ENCODE measurements at places on chromosomes 11 and 22.
A peak's percentile ranks its signal among the peaks of the same experiment; 100 is the strongest.

DNA sequence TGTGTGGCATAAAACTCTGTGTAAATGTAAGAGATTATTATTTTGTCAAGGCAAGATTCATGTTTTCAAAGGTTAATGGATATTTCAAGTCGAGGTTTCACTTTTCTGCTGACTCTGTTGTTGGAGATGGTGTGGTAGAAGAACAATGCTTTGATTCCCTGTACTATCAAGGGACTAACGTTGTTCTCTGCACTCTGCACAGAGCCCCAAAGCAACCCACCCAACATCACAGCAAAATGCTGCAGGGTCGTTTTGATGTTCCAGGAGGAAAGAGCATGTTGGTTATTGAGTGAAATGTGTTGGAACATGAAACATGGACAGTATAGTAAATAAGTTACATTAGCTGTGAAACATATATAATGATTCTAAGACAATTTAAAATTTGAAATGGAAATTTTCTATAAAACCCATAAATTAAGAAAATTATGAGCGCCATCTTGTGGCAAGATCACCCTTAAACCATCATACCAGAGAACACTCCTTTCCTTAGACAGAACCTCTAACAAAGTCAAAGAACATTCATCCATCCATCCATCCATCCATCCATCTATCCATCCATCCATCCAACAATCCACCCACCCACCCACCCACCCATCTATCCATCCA lies 164.4 kb upstream of the ZBED5 start:
- DNase-seq = peak; percentile 7
- no peaks in the 10 kb centered on the region for H3K36me3 ChIP-seq
- H3K27ac ChIP-seq = no peak overlapping the region
- H3K4me3 ChIP-seq = no peak overlapping the region
- H3K27me3 ChIP-seq = no peaks in the 10 kb centered on the region
- H3K4me1 ChIP-seq = no peaks in the 10 kb centered on the region

DNA sequence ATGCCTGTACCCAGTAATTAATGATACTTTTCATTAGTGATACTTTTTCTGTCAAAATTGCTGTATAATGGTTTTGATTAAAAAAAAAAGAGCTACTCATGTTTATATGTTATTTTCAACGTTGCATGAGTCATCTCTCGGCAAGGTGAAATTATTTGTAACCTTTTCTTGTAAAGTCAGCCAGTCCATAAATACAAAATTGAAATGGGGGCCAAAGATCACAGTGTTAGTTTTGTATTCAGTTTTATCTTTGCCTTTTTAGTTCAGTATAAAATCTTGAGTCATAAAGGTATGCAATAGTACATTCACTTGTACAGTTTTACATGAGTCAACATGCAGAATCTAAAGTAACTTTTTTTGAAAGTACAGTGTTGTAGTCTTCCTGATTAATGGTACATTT lies 4.3 kb downstream of the ARHGEF12 start:
- DNase-seq = no peak
- peaks cover 9% of the 10 kb centered on the region for H3K36me3 ChIP-seq
- no peak overlapping the region for H3K27ac ChIP-seq
- H3K27me3 ChIP-seq = peaks cover 69% of the 10 kb centered on the region
- H3K4me1 ChIP-seq = peaks cover 55% of the 10 kb centered on the region

DNA sequence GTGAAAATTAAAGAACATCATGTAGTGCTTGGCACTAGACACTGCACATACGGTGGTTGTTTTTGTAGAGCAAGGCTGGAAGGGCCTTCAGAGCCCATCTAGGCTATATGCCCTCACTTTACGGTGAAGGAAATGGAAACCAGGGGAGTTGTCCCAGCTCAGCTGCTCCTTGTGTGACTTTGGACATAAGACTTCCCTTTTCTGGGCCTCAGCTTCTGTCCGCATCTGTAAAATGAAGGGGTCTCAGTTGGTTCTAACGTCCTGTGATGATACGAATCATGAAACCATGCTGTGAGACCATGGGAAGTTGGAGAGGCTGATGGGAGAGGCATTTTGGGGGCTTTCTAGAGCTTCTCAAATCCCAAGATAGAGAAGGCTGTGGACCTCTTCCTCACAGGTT lies 4.7 kb downstream of the KCNE3 start:
- H3K27me3 ChIP-seq = peaks cover 21% of the 10 kb centered on the region
- H3K4me3 ChIP-seq = no peak overlapping the region
- no peak overlapping the region for H3K27ac ChIP-seq
- DNase-seq = no peak
- no peaks in the 10 kb centered on the region for H3K36me3 ChIP-seq

DNA sequence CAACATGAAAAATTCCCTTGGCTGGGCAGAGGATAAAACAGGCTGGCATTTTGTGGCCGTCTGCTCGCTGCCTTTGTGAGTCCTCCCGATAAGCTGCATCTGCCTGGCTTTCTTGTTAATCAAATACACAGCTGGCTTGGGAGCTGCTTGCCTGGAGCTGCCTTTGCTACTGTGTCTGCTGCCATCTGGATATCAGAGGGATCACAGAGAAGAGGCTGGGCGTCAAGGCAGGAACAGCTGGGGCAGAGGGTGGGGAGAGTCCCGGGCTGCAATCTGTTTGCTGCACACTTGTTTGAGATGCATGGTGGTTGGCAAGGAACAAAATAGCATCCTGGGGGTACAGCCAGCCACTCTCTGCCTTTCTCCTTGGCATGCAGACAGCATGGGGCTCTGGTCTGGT lies 36.0 kb downstream of the COMMD9 start:
- H3K27ac ChIP-seq = no peak overlapping the region
- H3K4me1 ChIP-seq = peaks cover 7% of the 10 kb centered on the region
- DNase-seq = no peak
- peaks cover 26% of the 10 kb centered on the region for H3K27me3 ChIP-seq
- no peaks in the 10 kb centered on the region for H3K36me3 ChIP-seq
- no peak overlapping the region for H3K4me3 ChIP-seq

DNA sequence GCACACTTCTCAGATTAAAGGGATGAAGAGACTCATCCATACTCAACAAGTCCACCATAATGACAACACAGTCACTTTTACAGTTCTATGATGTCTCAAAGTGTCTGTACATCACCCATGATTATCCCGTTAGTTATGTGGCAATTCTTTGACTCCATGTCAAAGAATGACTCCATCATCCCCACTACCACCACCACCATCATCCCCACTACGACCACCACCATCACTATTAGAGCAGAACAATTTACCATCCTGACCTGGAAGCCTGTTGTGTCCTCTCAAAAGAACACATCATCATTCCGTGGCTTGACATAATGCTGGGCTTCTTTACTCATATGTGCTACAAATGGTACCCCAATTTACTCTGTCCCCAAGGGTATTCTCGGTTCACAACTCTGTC lies 13.7 kb downstream of the PRR5L start:
- DNase-seq = no peak
- H3K4me1 ChIP-seq = peaks cover 12% of the 10 kb centered on the region
- no peak overlapping the region for H3K4me3 ChIP-seq

DNA sequence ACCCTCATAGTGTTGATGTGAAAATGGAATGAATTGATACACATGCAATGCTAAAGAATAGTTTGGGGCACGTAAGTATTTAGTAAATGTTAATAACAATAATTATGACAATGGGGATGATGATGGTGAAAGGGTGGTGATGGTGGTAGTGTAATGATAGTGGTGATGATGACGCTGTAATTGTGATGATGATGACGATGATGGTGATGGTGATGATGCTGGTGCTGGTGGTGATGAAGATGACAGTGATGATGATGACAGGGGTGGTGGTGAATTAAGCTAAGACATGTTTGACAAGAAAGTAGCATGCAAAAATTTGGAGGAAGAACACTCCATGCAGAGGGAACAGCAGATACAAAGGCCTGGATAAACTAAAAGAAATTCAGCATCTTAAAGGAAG lies 364.4 kb upstream of the API5 start:
- no peak overlapping the region for H3K27ac ChIP-seq
- H3K4me1 ChIP-seq = no peaks in the 10 kb centered on the region
- DNase-seq = no peak
- no peaks in the 10 kb centered on the region for H3K27me3 ChIP-seq
- H3K4me3 ChIP-seq = no peak overlapping the region
- no peaks in the 10 kb centered on the region for H3K36me3 ChIP-seq

GRCh38 chr22:19810381-19811201 lies 44.1 kb downstream of the GNB1L start:
- no peak for DNase-seq
- no peaks in the 10 kb centered on the region for H3K27me3 ChIP-seq
- no peak overlapping the region for H3K4me3 ChIP-seq
- peaks cover 4% of the 10 kb centered on the region for H3K4me1 ChIP-seq
- H3K27ac ChIP-seq = no peak overlapping the region

DNA sequence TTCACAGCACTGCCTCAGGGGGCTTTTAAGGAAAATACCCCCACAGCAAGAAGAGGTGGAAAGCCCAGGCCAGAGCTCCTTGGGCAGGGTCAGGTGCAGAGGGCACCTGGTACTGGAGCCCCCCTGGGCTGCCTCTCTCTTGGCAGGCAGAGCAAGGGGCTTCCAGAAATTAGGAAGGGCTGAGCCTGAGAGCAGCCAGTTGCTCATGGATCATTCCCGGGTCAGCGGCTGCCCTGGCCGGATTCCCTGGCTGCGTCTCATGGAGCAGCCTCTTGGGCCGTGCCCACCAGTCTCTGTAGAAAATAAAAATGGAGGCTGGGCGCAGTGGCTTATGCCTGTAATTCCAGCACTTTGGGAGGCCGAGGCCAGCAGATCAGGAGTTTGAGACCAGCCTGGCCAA lies 10.3 kb upstream of the OMP start:
- H3K36me3 ChIP-seq = no peaks in the 10 kb centered on the region
- H3K27me3 ChIP-seq = no peaks in the 10 kb centered on the region
- DNase-seq = no peak
- H3K4me1 ChIP-seq = peaks cover 2% of the 10 kb centered on the region

DNA sequence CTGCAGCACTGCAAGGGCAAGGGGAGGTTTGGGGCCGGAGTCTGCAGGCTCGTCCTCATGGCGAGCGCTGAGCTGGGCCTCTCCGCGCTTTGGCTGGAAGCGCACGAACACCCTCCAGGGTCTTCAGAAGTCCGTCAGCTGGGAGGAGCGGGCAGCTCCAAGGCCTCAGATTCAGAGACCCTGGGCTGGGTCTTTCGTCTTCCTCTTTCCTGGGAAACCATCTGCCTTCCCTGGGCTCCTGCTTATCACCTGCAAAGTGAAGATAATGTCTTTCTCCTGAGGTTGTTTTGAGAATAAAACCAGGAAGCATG lies 525.6 kb downstream of the BRD1 start:
- H3K4me3 ChIP-seq = no peak overlapping the region
- DNase-seq = no peak
- no peaks in the 10 kb centered on the region for H3K4me1 ChIP-seq
- H3K27ac ChIP-seq = no peak overlapping the region

DNA sequence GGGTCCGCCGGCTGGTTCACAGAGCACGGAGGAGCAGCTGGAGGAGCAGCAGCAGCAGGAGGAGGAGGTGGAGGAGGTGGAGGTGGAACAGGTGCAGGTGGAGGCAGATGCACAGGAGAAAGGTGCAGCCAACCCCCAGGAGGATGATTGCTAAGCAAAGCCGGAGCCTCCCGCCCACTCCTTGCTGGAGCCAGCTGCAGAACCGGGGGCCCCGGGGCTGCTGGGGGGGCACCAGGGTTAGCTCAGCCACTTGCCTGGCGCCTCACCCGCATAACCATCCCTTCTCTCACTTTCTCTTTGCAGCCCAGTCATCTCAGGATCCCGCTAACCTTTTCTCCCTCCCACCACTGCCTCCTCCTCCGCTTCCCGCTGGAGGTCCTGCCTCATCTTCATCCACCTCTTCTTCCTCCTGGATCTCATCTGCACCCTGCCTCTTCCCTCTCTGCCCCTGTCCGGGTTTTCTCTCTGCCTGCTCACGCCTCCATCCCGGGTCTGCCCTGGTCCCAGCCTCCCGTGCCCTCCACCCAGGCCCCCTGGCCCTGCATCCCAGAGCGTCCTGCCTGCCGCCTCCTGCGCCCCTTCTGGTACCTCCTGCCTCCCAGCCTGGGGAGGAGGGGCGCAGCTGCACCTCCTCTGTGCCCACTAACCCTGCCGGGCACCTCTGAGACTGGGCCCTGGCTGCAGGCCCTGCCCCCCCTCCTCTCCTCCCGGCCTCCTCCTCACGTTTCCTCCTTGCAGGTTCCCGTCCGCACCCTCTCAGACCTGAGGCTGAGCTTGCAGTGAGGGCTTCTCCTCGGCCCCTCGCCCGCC lies 9.5 kb downstream of the KCTD17 start:
- no peaks in the 10 kb centered on the region for H3K27me3 ChIP-seq
- H3K27ac ChIP-seq = no peak overlapping the region
- H3K4me3 ChIP-seq = peak overlapping the region; percentile 38
- H3K4me1 ChIP-seq = peaks cover 24% of the 10 kb centered on the region

GRCh38 chr22:37225481-37225880 lies 13.2 kb upstream of the SSTR3 start:
- H3K36me3 ChIP-seq = peaks cover 77% of the 10 kb centered on the region
- H3K4me1 ChIP-seq = peaks cover 90% of the 10 kb centered on the region
- DNase-seq = no peak
- H3K27me3 ChIP-seq = no peaks in the 10 kb centered on the region
- peak overlapping the region; percentile 76 for H3K27ac ChIP-seq

GRCh38 chr11:46597609-46598219 lies 3.9 kb upstream of the AMBRA1 start:
- H3K36me3 ChIP-seq = no peaks in the 10 kb centered on the region
- H3K27ac ChIP-seq = no peak overlapping the region
- H3K4me1 ChIP-seq = peaks cover 18% of the 10 kb centered on the region
- no peaks in the 10 kb centered on the region for H3K27me3 ChIP-seq

GRCh38 chr11:85316967-85317366 lies 310.2 kb downstream of the DLG2 start:
- no peak overlapping the region for H3K27ac ChIP-seq
- H3K4me1 ChIP-seq = peaks cover 2% of the 10 kb centered on the region
- no peak overlapping the region for H3K4me3 ChIP-seq
- DNase-seq = no peak

GRCh38 chr22:30460147-30460546 lies 11.7 kb downstream of the SEC14L3 start:
- H3K36me3 ChIP-seq = no peaks in the 10 kb centered on the region
- H3K4me1 ChIP-seq = no peaks in the 10 kb centered on the region
- H3K27ac ChIP-seq = no peak overlapping the region
- no peak overlapping the region for H3K4me3 ChIP-seq

DNA sequence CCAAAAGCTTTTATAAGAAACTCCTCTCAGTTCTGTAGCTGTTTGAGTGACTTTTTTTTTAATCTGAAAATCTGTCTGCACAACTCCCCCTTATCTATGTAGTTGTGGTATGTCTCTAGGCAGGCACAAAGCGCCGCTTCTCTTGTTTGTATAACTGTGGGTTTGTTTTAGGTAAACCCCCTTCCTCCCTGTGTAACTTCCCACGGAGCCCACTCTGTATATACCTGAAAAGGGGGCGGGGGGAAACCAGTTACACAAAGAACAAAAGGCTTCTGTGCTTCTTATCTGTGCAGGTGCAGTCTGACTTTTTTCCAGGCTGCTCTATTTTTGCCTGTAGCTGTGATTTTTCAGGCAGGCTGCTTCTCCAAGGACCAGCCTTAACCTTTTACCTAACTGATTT lies 13.2 kb downstream of the OR10AG1 start:
- H3K4me3 ChIP-seq = no peak overlapping the region
- H3K27me3 ChIP-seq = no peaks in the 10 kb centered on the region
- H3K27ac ChIP-seq = no peak overlapping the region
- no peak for DNase-seq
- H3K4me1 ChIP-seq = no peaks in the 10 kb centered on the region

All from activated naive CD8-positive, alpha-beta T cell treated with anti-CD3 and anti-CD28 coated beads, Interleukin-2, amount 50 U/mL, for 24 hours (primary cell).